ENCODE measurements at places on chromosomes 3 and 15. TPM values are rescaled to one million over a fixed set of nuclear protein-coding genes. Genes with fewer than 3 reads are reported as not detected.

DNA sequence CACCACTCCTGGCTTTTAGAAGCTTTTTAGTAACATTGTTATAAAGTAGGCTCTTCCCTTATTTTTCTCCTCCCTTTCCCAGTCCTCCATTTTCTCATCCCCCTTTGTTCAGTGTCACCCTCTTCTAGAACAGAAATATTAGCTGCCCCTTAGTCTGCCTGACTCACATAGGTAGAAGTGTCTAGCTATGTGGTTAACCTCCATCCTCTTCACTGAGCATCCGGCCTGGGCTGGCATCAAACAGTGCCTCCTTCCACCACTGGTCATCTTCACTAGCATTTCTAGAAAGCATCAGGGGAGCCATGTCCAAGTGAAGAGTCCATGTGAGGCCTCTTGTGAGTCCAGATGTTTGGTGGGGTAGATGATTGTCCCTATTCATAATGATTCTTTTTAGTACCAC is 70.0 kb upstream of the SKOR1 start:
- DNase-seq: no peak

DNA sequence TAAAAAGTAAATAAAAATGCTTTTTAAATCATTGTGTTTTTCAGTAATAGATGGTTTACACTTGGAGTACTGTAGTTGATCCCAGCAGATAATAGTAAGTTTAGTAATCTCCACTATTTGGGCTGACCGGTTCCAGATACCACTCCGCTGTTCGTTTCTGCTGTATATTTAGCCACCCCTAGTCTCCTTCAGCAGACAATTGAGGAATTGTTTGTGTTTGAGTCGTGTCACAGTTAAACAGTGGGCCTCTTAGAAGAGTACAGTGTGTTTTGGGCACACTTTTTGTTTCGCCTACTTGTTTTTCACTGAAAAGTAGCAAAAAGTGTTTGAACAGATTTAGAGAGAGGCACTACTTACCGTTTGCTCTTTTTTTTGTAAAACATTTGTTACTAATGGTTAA is 33.2 kb downstream of the PAK2 start:
- DNase-seq: no peak

RTP1 gene
- not detected for polyA plus RNA-seq

LNP1 gene
- polyA plus RNA-seq: 6.5 TPM

FBXW12 gene
- polyA plus RNA-seq: not detected

SOX2 gene
- not detected for polyA plus RNA-seq

TEX9 gene
- 6.5 TPM for polyA plus RNA-seq

KBTBD13 gene
- polyA plus RNA-seq: 0.25 TPM
